Mesendoderm (in vitro differentiated cells): ENCODE measurements at places on chromosomes 1 and 21.

DNA sequence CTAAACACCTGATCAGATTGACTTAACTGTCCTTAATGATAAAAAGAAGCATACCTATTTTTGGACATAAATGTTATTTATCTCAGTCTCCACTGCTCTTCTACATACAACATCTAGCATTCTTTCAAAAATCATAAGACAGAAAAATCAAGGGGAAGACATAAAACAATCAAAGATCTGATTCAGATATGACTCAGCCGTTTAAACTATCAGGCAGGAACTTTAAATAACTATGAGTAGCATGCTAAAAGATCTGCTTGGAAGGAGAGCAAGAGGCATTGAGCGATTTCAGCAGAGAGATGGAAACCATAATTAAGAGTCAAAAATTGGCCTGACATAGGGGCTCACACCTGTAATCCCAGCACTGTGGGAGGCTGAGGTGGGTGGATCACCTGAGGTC, 27.2 kb upstream of the SLC22A15 start:
- no peak for DNase-seq

- no peak for DNase-seq
Observed at GRCh38 chr1:19061798-19062197, 105.3 kb upstream of the IFFO2 start.

GRCh38 chr1:9520411-9520810, 18.9 kb upstream of the SLC25A33 start:
- DNase-seq: no peak

- DNase-seq: no peak
Observed at GRCh38 chr1:22344329-22344630, 107.4 kb upstream of the ZBTB40 start.

DNA sequence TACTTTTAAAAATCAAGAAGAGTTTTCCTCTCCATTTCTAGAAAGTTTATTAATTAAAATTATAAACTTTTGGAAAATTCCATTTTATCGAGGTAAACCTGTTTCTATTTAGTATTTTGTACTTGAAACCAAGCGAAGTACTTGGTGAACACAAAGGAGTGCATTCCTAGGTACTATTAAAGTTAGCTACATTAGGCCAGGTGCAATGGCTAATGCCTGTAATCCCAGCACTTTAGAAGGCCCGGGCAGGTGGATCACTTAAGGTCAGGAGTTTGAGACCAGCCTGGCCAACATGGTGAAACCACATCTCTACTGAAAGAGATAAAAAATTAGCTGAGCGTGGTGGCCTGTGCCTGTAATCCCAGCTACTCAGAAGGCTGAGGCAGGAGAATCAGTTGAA, 292.2 kb downstream of the NTNG1 start:
- no peak for DNase-seq

- DNase-seq: no peak
Observed at GRCh38 chr1:108045460-108045859, 80.5 kb upstream of the VAV3 start.

GRCh38 chr1:8211883-8212579, 105.9 kb upstream of the SLC45A1 start:
- DNase-seq: peak; percentile 67

DNA sequence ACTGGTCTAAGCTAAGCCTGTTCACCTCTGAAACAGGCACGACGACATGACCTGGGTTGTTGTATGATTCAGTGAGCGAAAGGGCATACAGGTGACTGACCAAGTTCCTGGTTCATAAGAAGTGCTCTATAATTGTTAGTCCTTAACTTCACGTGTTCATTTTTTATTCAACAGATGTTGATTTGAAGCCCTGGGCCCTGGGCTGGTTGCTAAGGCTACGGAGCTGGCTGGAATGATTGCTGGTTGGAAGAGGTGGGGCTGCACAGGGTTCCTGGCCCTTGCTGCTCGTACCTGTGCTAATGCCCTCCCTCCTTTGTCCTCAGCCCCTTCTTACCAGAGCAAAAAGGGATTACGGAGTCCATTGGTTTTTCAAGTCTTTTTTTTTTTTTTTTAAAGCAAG, 111.3 kb upstream of the CSF3R start:
- DNase-seq: no peak

- no peak for DNase-seq
Observed at GRCh38 chr1:26239936-26240335, 5.9 kb downstream of the CEP85 start.

DNA sequence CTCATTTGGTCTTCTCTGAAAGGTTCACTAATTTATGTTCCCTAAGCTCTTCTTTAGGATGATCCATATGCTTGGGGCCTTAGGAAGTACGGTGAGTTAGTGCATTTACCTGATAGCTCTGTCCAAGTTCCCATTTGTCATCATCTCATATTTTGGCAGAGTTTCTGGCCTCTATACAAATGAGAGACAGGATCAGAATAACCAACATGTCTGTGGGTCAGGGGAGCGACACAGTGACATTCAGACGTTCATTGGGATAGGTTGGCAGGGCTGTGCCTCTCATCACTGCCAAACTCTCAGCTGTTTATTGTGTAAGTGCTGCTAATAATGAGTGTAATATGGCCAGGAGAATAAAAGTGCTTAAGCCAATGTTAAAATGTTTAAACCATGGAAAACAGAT, 561.1 kb upstream of the ZRANB2 start:
- DNase-seq: no peak

- no peak for DNase-seq
Observed at GRCh38 chr1:38778051-38778450, 81.5 kb downstream of the RRAGC start.

DNA sequence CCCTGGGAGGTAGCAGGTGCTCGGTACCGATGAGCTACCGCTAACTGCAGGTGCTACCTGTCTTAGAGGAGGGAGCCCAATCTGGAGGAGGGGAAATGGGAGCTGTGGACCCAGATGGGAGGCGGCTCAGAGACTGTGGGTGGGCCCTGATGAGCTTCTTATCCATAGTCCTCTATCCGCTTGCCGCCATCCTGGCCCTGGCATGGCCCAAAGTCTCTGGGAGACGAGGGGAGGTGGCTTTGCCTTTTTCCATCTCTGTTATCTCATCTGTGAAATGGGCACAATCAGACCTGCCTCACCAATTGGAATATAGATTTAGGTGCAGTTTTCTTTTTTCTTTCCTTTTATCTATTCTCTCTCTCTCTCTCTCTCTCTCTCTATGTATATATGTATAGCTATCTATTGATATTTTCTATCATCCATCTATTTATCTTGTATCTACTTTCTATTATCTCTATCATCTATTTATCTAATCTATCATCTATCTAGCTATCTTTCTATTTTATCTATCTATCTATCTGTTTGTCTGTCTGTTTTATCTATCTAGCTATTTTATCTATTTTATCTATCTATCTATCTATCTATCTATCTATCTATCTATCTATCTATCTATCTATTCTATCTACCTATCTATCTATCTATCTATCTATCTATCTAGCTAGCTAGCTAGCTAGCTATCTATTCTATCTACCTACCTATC, 16.5 kb downstream of the TNFRSF1B start:
- no peak for DNase-seq

DNA sequence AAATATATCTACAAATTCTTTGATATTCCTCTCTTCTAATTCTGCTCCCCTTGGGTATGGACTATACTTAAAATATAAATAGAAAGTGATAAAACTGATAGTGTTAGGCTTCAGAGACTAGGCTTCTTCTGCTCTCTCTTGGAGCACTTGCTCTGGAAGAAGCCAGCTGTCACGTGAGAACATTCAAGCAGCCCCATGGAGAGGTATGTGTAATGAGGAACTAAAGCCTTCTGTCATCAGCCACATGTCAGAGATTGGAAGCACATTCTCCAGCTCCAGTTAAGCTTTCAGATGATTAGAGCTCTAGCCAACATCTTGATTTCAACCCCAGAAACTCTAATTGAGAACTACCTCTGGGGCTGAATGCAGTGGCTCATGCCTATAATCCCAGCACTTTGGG, 34.3 kb downstream of the XKR8 start:
- peak; percentile 5 for DNase-seq

DNA sequence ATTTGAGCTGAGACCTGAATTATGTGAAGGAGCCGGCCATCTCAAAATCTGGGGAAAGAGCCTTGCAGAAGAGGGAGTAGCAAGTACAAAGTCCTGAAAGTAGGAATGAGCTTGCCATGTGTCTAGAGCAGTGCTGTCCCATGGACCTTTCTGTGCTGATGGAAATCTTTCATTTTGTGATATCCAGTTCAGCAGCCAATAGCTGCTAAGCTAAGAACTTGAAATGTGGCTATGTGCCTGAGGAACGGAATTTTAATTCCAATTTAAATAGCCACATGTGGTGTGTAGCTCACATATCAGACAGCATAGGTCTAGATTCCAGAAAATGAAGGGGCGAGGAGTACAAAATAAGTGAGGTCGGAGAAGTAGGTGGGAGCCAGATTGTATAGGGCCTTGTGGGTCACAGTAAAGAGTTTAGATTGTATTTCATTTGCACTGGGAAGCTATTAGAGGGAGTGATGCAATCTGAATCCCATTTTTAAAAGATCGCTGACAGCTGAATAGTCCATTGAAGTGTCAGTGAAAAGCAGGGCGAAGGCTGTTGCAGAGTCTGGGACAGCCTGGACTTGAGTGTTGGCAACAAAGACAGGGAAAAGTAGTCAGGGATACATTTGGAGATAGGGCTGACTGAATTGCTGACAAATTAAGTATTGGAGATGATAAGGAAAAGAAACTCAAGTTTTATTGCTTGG, 80.3 kb downstream of the TMEM200B start:
- DNase-seq: no peak

GRCh38 chr21:18810136-18810535, 406.6 kb upstream of the TMPRSS15 start:
- DNase-seq: peak; percentile 53

DNA sequence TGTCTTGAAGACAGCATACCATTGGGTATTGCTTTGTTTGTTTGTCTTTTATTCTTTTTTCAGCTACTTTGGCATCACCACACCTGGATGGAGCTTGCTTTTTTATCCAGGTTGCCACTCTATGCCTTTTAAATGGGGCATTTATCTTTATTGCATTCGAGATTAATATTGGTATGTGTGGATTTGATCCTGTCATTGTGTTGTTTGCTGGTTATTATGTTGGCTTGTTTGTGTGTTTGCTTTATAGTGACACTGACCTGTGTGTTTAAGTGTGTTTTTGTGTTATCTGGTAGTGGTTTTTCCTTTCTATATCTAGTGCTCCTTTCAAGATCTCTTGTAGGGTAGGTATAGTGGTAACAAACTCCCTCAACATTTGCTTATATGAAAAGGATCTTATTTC, 24.9 kb upstream of the KCNH1 start:
- DNase-seq: no peak

GRCh38 chr1:204480515-204480914, 14.1 kb downstream of the PIK3C2B start:
- no peak for DNase-seq

- DNase-seq: no peak
Observed at GRCh38 chr1:157239936-157240335, 101.7 kb upstream of the ETV3 start.

DNA sequence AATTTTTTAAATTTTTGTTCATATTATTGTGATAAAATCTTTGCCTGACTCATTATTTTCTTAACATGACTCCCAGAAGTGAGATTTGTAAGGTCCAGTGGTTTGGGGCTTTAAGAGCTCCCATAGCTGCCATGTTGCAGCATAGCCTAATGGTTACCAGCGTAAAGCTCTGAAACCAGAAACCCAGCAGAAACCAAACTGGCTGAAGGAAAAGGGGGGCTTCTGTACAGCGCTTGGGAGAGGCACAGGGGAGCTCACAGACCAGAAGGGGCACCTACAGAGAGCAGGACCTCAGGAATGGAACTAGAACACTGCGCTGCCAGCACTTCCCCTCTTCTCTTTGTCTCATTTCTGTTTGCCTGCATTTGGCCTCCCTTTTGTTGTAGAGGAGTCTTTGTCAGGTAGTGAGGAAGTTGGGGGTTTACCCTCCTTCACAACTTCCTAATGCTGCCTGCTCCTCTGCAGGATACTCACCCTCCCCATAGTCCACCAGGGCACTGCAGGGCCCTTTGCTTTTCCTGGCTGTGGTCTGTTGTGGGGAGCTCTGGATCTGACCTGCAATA, 2.6 kb upstream of the PYCR2 start:
- no peak for DNase-seq

DNA sequence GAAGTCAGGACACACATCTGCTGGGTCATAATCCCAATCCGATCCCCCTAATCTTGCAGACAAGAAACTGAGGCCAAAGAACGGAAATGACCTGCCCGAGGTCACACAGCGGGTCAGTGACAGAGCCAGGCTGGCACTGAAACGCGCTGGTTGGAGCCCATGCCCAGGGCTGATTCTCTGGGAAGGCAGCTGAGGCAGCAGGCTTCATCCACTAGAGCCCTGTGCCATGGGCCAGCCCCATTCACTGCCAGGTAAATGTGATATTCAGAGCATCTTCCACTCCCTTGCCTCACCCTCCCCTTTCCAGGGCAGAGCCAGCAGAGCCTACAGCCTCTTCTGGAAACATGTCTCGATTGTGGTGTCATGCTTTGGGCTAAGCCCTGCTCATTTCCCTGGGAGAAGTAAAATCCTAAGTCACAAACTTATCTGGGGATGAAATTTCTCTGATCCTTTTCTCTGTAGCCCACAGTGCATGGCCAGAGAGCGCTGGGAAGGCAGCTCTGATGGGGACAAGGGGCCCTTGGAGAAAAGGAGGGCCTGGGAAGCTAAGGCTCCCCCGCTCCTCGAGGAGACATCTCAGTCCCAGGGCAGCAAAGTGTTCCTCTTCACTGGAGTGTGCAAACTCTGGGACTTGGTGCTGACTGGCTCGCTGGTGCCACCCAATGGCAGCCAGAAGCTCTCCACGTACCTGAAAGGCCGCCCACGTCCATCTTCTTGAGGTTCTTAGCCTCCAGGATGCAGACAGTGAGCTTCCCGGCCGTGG, 110.4 kb downstream of the SYT2 start:
- DNase-seq: peak; percentile 86

DNA sequence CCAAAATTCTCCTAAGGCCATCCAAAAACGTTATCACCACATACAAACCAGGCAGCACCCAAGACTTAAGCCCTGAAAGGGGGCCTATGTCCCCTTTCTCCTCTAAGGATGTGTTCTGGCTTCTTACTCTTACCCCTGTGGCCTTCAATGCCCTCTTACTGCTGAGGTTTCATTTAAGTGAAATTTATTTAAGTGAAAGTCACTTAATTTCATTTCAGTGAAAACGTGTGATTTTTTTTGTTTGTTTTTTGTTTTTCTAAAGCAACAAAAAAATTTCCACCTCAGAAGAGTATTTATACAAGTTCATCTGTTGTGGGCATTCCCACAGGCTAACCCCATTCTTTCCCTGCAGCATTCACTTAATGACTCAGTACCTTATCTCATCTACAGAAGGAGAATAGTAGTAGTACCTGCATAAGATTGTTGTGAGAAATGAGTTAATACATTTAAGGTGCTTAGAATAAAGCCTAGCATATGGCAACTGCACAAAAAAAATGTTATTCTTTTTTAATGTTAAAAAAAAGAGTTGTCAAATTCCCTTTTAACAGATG, 220.6 kb downstream of the CHRM3 start:
- DNase-seq: peak; percentile 25

GRCh38 chr1:175604039-175604941, 139.1 kb downstream of the TNR start:
- no peak for DNase-seq
